ENCODE measurements at places on chromosomes 3 and 15.
A peak's percentile ranks its signal among the peaks of the same experiment; 100 is the strongest.

GRCh38 chr3:187665764-187666402 is 4.3 kb downstream of the SST start:
- no peak for DNase-seq

GRCh38 chr3:13858768-13859520 is 20.9 kb downstream of the WNT7A start:
- DNase-seq = no peak

DNA sequence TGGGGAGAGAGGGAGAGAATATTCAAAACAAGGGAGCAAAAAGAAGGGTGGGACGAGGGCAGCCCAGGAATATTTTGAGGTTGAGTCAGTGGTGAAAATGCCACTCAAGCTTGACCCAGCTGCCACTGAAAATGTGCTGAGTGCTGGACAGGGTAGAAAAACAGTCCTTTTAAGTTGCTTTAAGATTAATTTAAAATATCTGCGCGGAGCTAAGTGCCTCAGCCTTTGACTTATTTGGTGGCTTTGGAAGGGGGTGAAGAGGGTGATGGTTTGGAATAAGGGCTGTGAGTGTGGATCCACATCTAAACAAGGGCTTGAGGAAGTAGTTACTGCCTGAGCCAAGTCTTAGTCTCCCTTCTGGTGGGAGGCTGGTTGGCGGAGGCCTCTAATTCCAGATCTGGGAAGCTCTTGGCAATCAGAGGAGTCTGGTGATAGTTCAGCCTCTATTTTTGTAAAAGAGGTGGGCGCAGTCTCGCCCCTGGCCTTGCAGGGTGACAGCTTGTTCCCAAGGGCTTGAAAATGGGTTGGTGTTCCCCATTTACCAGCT is 280.8 kb upstream of the ROPN1 start:
- no peak for DNase-seq

- DNase-seq = no peak
Observed at GRCh38 chr15:78051596-78051995, 25.9 kb downstream of the TBC1D2B start.

- DNase-seq = no peak
Observed at GRCh38 chr15:43441316-43441715, 51.6 kb downstream of the TP53BP1 start.

DNA sequence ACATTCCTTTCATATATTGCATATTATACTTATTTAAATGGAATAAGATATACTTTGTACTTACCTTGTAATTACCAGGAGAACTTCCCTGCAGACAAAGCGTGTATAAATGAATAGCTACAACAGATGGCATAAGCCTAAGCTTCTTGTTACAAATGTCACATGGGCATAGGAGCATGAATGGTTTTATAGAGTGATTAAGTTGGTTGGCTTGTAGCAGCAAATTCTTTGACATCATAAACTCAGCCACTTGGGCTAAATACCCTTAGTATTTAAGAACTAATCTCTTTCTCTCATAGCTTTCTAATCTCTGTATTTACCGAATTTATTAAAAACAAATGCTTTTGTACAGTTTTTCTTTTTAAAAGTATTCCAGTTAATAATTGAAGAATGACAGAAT is at the start of gene UBAP1L:
Gene UBAP1L, minus strand, starts transcription at position 115 of the 400 bp plus-strand sequence. CDS start 8,985 bp downstream, outside the sequence.
- DNase-seq = no peak

DNA sequence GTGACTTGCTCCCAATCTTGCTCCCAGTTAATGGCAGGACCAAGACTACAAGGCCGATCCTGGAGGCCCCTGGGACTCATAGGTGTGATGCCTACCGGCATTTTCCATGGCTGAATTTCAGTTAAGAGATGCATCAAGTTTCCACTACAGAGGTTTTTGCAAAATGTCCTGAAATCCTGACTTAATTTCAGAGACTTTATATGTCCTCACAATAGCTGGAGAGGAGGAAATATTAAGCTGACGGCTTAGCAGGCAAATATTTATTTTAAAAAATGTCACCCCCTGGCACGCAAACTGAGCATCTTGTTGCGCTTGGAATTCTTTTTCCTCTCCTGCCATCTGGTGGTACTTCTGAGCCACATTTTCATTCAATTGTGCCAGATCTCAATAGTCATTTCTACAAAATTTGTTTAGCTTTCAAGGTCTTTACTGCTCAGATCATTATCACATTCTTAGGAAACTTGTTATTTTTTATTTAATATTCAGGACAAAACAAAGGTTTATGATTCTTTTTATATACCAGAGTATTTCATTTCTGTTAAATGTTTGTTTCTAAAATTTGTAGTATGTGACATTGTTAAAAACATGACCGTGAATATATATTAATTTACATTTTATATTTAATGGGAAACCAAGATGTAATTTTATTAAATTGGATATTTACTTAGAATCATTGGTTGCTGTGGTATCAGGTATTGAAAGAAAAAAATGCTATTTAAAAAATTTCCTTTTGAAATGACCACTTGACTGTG is 189.2 kb upstream of the THRB start:
- peak; percentile 28 for DNase-seq

DNA sequence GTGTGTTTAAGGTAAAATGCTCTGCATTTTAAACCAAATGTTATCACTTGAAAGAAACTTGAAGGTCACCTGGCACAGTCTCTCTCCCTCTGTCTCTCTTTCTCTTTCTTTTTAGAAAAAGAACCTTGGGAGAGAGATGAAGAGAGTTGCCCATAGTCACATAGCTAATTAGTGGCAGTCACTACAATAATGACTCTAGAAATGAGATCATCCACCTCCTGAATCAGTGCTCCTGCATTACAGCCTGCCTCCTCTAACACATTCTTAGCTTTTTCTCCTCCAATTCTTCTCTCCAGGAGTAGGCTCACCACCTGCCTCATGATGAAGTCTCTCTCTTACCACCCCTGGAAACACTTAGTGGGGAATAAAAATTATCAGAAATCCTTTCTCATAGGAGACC is 2.5 kb downstream of the MYH15 start:
- DNase-seq = no peak

DNA sequence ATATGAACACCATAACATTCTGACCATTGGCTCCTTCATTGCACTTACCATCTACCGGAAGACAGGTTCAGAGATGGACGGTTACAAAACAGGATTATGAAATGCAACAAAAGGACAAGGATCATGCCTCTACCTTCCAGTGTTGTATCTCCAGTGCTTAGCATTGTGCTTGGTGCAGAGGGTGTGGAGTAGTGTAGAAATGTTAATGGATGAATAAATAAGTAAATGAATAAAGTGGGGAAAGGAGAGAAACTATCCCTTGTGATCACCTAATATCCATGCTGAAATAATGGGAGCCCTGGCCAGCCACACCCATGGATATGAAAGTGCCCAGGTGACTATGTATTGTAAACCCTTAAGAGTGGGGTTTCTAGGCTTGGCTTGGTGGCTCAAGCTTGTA is 344.8 kb upstream of the LMCD1 start:
- no peak for DNase-seq

DNA sequence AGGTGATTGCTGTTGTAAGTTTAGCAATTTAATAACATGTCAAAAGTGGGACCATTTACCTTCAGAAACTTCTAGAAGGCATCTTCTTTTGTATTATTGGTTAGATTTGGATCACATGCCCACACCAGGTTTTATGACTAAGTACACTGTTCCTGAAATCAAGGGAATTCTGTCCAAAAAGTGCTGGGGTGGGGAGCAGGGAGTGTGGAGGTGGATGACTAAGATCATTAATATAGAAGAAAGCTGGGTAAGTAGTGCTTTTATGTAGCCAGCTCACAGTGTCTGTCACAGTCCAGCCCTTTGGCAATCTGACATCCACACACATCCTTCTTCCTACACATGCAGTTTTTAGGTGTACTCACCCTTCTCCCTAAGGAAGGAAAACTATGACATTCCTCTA is 120.0 kb downstream of the TMCO5A start:
- DNase-seq = no peak

DNA sequence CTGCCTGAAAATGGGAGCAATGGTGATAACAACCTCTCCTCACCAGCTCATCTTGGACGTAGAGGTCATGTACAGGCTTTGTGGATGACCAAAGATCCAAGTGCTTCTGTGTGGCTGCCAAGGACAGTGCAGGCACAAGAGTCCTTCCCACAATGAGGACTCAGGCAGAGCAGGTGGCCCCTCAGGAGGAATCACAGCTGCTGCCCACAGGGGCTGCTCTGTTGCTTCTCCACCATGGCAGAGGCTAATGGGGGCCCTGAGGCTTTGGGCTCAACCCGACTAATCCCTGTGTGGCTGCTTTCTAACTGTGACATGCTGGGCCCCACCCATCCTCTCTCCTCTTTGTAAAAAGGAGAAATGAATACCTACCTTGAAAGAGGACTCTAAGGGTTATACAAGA is 58.1 kb upstream of the MRPS22 start:
- DNase-seq = no peak

GRCh38 chr15:70672081-70672480 is 91.3 kb downstream of the UACA start:
- no peak for DNase-seq

DNA sequence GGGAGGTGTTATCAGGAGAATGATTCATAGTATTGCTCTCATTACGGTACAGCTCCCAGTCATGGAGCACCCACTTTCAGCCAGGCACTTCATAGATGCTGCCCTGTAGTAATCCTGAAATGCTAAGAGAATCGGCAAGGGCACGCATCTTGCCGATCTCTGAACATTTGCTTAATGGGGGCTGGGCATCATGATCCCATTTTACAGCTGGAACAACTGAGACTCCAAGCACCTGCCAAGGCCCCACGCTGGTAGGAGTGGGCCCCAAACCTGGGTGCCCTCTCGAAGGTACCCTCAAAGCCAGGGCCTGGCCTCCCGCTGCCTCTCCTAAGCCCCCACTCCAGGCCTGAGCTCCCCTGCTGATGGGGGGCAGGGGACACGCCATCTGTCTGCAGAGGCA is 47.3 kb downstream of the RPN1 start:
- DNase-seq = no peak

GRCh38 chr3:16510620-16511319 is 2.7 kb downstream of the RFTN1 start:
- DNase-seq = no peak

DNA sequence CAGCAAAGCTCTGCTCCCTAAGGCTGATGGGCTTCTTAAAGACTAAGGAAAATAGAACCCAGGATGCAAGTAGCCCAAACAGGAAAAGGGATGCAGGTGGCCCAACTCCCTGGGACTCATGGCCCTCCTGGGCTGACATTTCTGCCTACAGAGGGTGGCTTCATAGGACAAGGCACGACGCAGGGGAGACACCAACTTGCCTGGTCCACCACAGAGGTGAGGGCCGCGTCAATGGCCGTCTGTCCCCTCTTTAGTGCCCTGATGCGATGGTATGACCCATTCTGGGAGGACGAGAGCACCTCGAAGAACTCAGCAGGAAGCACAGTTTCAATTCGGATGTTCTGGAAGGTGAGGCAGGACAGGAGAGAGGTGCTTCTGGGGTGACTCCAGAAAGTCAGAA is 44.0 kb downstream of the NUP210 start:
- no peak for DNase-seq

- no peak for DNase-seq
Observed at GRCh38 chr3:43515208-43515917, 106.4 kb downstream of the ANO10 start.

DNA sequence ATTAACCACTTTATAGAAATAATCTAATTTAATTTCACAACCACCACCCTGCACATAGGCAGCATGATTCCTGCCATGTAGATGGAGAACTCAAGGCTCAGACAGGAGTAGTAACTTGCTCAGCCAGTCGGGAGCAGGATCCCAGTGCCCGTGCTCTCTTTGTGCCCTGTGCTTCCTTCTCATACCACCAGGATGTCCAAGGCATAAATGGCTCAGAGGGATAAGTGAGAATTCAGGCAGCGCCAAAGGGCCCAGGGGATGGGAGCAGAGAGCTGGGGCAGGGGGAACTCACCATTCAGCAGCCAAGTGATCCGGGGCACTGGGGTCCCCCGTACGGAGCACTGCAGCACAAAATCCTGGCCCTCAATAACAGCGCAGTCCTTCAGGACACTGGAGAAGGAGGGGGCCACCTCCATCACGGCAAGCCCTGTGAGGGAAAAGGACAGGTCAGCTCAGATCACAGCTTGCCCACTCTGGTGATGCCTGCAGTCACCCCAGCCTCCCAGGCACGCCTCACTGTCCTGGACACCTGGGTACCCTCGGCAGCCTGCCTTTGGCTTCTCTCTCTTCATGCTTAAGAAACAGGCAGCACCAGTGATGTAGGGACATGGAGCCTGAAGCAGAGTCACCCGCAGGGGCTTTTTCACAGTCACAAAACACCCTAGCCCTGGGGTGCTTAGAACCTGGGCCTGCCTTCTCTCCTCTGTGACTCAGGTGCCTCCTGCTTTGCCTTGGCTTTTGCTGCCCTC is 141.0 kb upstream of the HACD2 start:
- DNase-seq = no peak

- no peak for DNase-seq
Observed at GRCh38 chr3:194675680-194676079, 3.7 kb upstream of the LSG1 start.

- DNase-seq = no peak
Observed at GRCh38 chr15:39332846-39333245, 248.0 kb upstream of the THBS1 start.

DNA sequence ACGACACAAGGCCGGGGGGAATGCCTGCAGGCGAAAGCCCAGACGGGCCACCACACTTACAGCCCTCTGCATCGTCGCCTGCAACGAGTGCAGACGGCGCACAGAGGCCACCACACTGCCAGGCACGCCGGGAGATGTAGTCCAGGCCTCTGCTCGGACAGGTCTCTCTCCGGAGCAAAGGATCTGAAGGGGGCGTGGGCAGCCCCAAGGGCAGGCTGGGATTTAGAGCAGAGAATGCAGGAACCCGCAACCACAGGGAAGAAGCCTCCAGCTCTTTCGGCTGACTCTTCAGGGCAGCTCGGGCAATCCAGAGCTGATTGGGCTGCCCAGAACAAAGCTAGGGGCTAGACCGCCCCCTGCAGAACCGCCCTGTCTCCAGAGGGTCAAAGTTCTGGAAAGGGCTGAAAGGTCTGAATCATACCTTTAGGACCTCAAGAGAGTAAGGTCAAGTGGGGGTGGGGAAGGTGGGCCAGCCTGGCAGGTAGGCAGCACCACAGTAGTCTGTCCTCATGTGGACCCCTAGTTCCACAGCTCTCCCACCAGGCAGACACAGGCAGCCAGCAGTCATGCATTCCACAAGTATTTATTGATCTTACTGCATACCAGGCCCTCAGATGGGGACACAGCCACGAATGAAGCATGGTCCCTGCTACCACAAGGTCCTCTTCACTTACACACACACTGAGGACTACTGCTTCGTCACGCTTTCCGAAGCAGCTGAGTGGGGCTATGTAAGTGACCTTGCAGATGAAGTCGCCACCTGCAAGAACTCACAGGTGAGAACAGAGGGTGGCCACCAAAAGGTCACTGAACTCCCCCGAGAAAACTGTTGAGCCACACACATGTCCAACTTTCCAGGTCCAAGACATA is at the start of gene AMT:
Gene AMT, minus strand, starts transcription at position 95 of the 870 bp plus-strand sequence. Its CDS starts 23 bp downstream, at position 72.
- DNase-seq = no peak

Data from HCT116 (cell line).